Stomach (tissue), 19 donors: ENCODE measurements at places on chromosomes 11 and 22. TPM values are rescaled to one million over a fixed set of nuclear protein-coding genes. Genes with fewer than 3 reads are reported as not detected.
A peak's percentile ranks its signal among the peaks of the same experiment; 100 is the strongest.

DNA sequence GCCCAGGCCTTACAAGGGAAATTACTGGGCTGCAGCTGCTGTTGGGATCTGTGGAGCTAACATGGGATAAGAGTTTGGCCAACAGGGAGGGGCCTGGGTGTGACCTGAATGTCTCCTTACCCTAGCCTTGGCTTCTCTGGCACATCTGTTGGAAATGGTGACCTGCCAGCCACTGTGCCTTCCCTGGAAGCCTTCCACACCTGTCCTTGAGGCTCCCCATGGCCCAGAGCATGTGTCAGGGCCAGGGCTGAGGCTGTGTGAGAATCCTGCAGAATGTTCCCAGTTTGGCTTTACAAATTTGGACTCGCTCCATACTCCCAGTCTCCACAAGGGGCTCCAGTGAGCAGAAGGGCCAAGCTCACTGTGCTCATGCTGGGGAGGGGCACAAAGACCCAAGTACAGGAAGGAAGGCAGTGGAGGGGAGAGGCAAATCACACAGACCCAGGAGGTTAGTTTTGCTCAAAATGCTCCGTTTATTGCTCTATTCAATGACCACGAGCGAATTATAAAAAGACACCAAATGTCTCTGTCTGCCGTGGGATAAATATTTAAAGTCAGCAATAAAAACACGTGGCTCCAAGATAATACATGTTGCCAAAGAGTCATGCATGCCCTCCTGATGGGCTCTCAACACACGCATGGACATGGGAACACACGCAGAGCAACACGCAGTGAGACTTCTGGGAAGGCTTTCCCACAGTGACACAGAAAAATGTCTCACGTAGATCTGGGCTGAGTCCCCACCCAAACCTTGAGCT, 1.7 kb upstream of the IGSF22 start:
- no peak for DNase-seq

Gene CHRM1
- 0.73 TPM for total RNA-seq

GRCh38 chr22:27278946-27279345, 522.6 kb downstream of the MN1 start:
- no peak for DNase-seq

GRCh38 chr11:92727769-92728168, 241.7 kb upstream of the MTNR1B start:
- no peak for DNase-seq

- no peak for DNase-seq
Measured at GRCh38 chr11:133545199-133545803, 13.0 kb upstream of the OPCML start.

DNA sequence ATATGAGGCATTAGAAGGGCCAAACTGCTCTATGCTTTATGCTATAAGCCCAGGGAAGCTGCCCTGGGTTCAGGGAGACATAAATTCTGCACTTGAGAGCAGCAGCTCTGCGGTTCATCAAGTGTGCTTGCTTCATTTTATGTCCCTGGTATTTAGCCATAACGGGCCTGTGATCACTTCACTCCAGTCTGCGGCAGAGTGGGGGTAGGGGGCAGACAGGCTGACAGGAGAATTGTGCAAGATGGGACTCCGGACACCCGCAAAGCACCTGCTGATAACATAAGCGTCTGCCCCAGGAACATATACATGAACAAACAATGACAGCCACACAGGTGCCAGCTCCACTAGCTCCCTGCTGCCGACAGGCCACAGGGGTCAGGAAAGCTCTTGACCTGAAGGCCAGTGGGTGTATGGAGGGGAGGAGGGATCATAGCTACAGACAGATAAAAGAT, 56.1 kb downstream of the SMCO4 start:
- peak; percentile 33 for DNase-seq

DNA sequence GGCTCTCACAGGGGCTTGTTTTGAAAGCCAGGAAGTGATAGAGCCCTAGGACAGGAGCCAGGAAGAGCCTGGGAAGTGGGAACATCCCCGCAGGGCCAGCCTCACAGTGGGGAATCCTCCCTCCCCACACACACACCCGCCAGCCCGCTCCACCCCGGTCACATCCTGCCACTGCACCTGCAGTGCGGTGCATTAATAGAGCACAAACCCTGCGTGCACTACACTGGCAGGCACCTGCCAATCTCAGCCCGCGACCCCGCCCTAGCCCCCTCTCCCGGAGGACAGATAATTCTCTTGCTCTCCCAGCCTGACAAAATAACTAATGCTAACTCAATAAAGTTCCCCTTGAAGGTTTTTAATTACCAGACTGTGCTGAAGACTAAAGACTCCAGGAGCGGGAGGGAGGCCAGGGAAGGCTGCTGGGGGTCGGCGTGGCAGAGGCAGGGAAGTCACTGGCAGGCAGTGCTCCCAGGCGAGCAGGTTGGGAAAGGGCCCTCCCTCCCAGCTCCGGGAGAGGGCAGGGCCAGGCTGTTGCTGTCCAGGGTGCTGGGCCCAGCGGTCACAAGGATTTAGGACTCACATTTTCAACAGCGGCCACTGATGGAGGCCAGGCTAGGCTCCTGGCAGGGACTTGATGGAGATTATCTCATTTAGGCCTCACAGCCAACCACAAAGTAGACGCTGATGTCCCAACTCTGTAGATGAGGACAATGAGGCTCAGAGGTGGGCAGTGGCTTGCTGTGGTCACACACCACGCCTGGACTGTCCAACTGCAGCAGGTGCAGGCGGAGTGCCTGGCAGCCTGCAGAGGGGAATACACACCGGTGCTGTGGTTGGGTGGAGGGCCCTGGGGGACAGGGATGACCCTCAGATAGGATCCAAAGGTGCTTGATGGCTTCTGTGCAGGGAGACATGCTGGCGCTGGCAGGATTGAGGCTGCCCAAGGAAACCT, 23.9 kb upstream of the TCF20 start:
- DNase-seq: peak; percentile 90

DNA sequence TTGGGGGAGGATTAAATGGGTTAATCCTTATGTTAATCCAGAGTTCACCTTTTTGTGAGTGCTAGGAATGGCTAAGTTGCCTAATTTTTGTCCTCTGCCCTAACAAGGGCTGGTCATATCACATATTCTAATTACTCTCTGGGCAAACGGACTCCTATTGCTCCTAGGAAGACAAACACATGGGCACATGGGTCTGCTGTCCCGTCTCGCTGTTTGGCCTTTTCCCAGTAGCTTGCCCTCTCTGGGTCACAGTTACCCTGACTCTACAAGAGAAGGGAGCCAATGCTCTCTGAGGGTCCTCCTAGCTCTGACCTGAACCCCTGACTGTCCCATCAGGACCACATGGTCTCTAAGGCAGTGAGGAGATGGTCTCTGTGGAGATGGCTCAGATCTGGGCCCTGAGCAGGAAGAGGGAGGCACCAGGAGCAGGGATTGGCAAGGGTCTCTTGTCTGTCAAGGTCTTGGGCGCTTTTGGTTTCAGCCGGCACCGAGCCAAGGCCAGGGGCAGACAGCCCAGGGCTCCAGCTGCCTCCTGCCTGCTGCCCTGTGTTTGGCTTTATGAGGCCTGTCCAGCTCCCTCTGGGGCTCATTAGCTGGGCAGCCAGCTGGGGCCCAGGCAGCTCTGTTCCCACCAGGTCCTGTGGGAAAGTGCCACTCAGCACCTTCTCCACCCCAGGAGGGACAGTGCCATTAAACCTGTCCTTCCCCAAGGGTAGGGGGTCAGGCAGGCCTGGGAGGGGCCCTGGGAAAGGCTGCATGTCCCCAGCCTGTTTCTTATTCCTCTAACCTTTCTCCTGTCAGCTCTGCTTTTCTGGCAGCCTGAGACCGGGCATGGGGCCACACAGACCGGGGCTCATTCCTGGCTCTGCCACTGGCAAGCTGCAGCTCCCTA, 559.9 kb downstream of the MN1 start:
- DNase-seq: peak; percentile 74

Gene CALCA
- total RNA-seq: not detected

- no peak for DNase-seq
Measured at GRCh38 chr11:104690241-104690640, 208.0 kb downstream of the CASP12 start.

Gene PGR
- 8.2 TPM for total RNA-seq

DNA sequence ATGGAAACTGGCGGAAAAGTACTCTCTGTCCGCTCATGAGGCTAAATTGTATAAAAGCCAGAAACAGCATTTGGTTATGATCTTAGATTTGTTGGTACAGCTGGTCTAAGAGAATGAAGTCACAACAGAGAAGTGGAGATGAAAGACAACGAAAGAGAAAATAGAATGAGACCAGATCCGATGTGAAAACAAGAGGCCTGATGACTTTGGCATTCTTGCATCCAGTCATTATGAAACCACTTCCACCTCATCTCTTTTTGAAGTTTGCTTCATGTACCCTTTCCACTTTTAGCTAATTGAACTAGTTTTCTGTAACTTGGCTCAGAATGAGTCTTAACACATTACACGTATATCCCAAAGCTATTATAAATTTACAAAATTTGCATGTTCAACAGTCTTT, 1431.7 kb downstream of the LRRC4C start:
- no peak for DNase-seq

Gene POU2AF2
- not detected for total RNA-seq

- no peak for DNase-seq
Measured at GRCh38 chr22:20585639-20586402, 78.4 kb downstream of the MED15 start.

DNA sequence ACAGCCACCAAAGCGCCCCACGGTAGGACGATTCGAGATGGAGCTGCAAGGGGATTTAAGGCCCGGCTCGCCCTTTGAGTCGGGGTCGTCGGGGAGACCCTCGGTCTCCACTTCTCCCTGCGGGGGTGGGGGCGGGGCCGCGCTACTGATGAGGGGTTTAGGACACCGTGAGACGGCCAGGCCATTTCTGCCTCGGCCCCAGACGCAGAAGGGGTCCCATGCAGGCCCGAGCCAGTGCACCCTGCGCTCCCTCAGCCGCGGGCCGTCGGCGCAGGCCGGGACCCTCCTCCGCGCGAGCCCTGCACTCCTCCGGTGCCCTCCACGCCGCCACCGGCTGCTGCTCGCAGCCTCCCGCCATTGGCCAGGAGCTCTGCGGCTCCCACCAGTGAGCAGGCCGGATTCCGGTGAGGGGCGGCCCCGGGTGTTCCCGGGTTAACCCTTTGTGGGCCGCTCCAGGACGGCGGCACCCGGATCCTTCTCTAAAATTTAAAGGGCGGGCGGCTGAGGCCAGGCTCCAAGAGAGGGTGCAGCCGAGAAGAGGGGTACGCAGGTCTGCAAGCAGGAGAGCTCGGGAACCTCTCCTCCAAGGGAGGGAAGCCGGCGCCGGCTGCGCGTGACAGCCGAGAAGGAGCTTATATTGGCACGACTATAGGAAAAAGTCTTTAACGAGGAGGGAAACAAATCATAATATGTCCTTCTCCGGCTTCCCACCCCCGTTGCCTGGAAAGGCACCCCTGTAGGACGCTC, 18.0 kb downstream of the CREB3L1 start:
- DNase-seq: peak; percentile 94

Gene MRE11
- total RNA-seq: 26.4 TPM

- no peak for DNase-seq
Measured at GRCh38 chr22:50173311-50173982, 2.9 kb downstream of the PANX2 start.

GRCh38 chr22:42296883-42297282, 26.4 kb upstream of the TCF20 start:
- no peak for DNase-seq

Gene NPAT
- 36.6 TPM for total RNA-seq

Gene OR4A15
- not detected for total RNA-seq

Gene SYT9
- total RNA-seq: not detected

GRCh38 chr22:50272044-50272802, 2.0 kb upstream of the MAPK11 start:
- no peak for DNase-seq

DNA sequence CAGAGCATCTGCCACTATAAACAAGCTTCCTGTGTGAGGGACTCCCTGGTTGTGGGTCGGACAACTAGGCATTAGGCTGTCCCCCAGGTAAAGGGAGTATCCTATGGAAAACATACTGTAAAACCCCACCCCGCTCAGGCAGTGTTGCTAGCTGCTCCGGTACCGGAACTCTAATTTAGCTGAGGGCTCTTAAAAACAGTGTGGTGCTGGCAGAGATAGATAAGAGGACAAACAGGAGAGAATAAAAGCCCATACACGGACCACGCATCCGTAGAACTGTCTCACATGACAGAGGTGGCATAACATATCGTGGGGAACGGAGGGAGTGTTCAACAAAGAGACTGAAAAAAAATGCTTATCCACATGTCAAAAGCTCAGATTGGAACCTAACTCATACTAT, 3.4 kb upstream of the MOGAT2 start:
- no peak for DNase-seq

GRCh38 chr11:82405421-82405820, 328.2 kb downstream of the FAM181B start:
- DNase-seq: no peak

Gene NLRP10
- total RNA-seq: not detected

Gene MCM5
- total RNA-seq: 72.9 TPM

Gene GRAP2
- total RNA-seq: 29.1 TPM

DNA sequence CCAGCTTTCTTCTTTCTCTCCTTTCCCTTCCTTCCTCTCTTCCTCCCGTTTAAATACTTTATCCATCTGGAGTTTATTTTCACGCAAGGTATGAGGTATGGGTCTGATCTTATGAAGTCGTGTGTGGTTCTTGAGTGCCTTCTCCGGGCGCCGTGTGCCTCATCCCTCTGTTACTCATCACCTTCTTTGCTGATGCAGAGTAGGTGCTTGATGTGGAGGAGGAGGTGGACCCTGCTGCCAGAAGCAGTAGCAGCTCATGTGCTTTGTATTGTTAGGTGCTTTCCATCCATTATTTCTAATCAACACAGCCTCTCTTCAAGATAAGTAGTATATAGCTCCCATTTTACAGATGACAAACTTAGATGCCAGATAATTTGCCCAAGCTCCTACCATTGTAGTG, 47.0 kb downstream of the TNRC6B start:
- no peak for DNase-seq

- no peak for DNase-seq
Measured at GRCh38 chr22:32650553-32651345, 150.8 kb upstream of the TIMP3 start.

DNA sequence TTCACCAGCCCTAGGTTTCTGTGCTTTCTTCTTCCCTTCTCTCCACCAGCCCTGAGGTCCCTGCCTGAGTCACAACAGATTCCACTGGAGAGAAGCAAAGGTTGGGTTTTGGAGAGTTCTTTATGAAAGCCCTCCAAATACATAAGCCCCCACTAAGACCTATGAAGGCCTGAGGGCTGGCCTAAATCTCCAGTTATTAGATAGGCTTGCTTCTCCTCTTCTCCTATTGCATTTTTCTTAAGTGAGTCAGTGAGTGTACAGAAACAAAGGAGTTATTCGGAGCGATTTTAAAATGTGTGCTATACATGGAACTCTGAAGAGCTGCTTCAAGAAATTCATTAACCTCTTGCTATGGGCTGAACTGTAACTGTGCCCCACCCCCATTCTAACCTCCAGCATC, 1057.3 kb downstream of the OPCML start:
- DNase-seq: no peak

DNA sequence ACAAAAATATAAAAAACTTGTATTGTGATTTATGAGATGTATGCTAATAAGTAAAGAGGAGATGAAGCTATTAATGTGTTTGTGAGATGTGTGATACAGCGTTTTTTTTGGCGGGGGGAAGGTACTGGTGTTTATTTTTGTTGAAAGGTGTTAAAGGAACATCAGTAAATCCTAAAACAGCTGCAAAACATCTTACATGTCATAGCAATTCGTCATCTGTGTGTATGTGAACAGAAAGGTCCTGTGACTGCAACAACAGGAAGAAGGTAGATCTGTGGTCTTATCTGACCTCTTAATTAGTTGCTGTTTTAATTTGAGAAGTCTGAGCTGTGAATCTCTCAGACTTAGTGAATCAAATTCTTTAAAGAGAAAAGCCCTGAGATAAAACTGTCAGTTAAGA, 1041.1 kb downstream of the JRKL start:
- DNase-seq: no peak

Gene SESN3
- total RNA-seq: 5.5 TPM
